ENCODE measurements at places on chromosomes 6 and 20. TPM values are rescaled to one million over a fixed set of nuclear protein-coding genes. Genes with fewer than 3 reads are reported as not detected.

DNA sequence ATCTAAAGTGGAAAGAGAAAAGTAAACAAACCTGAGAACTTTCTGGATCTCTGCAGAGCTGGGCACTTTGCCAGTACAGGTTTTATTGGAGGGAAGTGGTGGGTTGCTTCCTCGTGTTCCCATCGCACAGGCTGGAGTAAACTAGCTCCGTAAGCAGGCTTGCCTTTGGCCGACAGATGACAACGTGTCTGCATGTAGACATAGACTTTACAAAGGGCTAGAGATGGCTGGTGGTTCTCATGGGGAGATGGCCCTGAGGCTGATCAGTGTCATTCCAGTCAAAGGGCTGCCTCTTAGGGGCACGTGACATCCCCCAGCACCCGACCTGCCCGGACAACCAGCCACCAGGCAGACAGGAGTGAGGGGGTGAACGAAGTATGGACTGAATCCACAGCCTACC is 98.8 kb downstream of the YTHDF1 start:
- no peak overlapping the region for H3K27ac ChIP-seq
- no peaks in the 10 kb centered on the region for H3K27me3 ChIP-seq
- no peaks in the 10 kb centered on the region for H3K4me1 ChIP-seq
- no peak for DNase-seq
- H3K4me3 ChIP-seq = no peak overlapping the region

GRCh38 chr6:158388727-158389126 is 76.5 kb downstream of the TULP4 start:
- H3K4me3 ChIP-seq = no peak overlapping the region
- no peak overlapping the region for H3K27ac ChIP-seq
- no peak for DNase-seq
- H3K4me1 ChIP-seq = no peaks in the 10 kb centered on the region

DNA sequence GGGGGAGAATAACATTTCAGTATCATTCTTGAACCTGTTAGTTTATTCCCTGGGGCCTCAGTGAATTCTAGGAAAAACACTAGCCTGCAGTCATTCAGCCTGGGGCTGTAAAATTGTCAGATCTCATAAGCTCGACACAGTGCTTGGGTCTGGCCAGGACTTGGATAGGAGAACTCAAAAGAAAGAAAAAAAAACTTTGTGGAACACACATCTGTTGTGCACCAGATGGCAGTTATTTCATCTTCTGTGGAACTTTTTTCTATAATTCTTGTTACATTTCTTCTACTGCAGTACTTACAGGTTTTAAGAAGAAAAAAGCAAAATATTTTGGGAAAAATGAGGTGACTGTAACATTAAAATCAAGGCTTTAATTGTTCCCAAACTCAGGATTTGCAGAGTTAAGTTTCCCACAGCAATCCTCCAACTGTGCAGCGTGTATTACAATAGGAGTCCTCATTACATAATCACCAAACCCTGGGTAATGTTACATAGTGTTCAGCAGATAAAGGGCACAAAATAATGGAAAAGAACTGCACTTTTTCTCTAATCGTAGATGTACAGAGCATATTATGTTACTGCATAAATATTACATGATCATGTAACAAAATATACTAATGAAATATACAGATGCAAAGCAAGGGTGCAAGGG is 531.1 kb upstream of the CITED2 start:
- no peak overlapping the region for H3K4me3 ChIP-seq
- DNase-seq = no peak
- H3K27me3 ChIP-seq = no peaks in the 10 kb centered on the region
- H3K4me1 ChIP-seq = peaks cover 17% of the 10 kb centered on the region
- H3K36me3 ChIP-seq = no peaks in the 10 kb centered on the region

DNA sequence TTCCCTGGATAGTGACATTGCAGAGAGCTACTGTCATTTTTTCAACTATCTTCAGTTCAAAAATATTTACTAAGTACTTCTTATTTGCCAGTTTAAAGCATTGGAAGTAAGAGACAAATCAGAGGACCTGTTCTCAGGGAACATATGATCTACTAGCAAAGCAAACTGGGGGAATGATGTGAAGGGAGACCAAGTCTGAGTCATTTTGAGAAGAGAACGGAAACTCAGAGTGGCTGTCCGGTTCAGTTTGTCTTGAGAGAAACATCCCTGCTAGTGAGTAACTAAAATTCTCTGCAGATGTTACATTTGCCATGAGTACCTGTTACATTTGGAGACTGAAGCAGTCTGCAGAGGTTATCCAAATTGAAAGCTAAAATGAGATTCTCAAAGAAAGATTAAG is 118.3 kb downstream of the KCNQ5 start:
- no peaks in the 10 kb centered on the region for H3K27me3 ChIP-seq
- DNase-seq = no peak
- no peaks in the 10 kb centered on the region for H3K36me3 ChIP-seq
- no peak overlapping the region for H3K4me3 ChIP-seq
- no peaks in the 10 kb centered on the region for H3K4me1 ChIP-seq

DNA sequence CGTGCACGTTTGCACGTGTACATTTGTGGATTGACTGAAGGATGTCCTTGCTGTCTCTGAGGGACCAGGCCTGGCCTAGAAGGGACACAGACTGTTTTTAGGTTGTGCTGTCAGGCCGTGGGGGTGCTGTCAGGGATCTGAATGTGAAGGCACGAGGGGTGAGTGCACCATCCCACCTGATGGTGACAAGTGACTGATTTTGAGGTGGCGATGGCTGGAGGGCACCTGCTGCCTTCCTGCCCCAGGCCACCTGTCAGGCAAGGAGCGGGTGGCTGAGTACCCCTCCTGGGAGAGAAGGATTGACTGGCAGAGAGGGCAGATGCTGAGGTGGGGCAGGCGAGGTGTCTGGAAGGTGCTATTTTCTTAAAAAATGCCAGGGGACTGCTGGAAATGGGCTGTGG is 1.2 kb downstream of the RAB44 start:
- H3K4me3 ChIP-seq = no peak overlapping the region
- no peaks in the 10 kb centered on the region for H3K36me3 ChIP-seq
- no peak overlapping the region for H3K27ac ChIP-seq
- no peaks in the 10 kb centered on the region for H3K4me1 ChIP-seq
- no peak for DNase-seq

- H3K27me3 ChIP-seq = no peaks in the 10 kb centered on the region
- no peak overlapping the region for H3K27ac ChIP-seq
- no peak overlapping the region for H3K4me3 ChIP-seq
- no peaks in the 10 kb centered on the region for H3K4me1 ChIP-seq
- no peaks in the 10 kb centered on the region for H3K36me3 ChIP-seq
Measured at GRCh38 chr6:151916075-151916474, 108.6 kb downstream of the ESR1 start.

DNA sequence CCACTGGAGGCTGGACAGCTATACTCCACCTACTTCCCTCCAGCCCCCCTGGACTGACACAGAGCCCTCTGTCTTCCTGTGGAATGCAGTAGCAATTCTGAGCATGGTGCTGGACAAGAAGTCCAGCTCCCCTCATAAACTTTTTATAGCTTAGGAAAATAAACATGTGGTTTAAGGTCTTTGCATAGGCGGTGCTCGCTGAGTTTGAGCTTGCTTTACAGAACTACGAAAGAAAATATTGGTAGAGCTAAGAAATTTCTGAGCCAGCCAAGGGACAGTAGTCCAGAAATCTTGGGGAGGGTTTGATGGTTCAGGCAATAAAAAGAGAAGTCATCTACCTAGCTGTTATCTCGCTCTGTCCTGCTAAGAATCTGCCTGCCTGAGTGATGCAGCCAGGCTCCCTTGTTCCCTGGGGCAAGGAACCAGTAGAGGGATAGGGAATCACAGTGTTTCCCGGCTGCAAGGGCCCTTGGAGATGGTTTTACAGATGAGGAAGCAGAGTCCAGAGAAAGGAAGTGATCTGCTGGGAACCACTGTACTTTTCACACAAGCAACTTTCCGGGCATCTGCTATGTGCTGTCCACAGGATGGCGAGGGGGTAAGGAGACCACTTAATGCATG is 343.4 kb downstream of the CDC5L start:
- H3K27ac ChIP-seq = peak overlapping the region; percentile 19
- peaks cover 18% of the 10 kb centered on the region for H3K4me1 ChIP-seq
- H3K36me3 ChIP-seq = no peaks in the 10 kb centered on the region
- DNase-seq = peak; percentile 58
- no peak overlapping the region for H3K4me3 ChIP-seq

DNA sequence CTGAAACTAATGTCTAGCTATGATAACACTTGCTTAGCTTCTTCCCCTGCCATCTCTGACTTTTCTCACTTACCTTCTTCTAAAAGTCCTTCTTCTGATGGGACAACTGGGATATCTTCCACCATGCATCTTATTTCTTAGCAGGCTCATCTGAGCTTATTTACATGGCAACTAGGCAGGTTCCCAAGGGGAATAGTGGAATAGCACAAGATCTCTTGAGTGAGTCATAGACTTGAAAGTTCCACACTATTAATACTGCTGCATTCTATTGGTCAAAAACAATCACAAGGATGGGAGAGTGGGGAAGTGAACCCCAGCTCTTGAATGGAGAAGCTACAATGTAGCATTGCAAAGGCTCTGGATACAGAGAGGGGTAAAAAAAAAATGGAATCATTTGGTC is 142.1 kb downstream of the HAO1 start:
- no peaks in the 10 kb centered on the region for H3K36me3 ChIP-seq
- no peaks in the 10 kb centered on the region for H3K4me1 ChIP-seq
- no peak for DNase-seq
- no peaks in the 10 kb centered on the region for H3K27me3 ChIP-seq
- no peak overlapping the region for H3K4me3 ChIP-seq
- H3K27ac ChIP-seq = no peak overlapping the region

DNA sequence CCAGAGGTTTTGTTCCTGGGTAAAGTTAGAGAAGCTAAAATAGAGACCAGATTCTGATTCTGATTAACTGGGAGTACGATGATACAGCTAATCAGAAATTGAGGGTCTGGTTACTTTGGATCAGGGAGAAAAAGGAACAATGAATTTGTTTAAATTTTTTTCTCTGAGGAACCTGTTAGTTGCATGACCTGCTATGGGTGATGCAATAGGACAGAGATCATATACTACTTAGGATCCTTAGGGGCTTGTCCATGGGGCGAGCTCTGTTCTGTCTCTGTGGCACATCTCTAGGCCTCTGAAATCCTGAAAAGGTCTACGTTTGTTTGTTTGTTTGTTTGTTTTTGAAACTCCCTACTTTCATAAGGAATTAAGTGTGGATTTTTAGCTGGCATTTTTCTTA is 166.1 kb upstream of the LAMP5 start:
- no peak overlapping the region for H3K4me3 ChIP-seq
- no peaks in the 10 kb centered on the region for H3K27me3 ChIP-seq
- no peak overlapping the region for H3K27ac ChIP-seq
- no peaks in the 10 kb centered on the region for H3K36me3 ChIP-seq
- H3K4me1 ChIP-seq = peaks cover 13% of the 10 kb centered on the region
- DNase-seq = no peak

GRCh38 chr20:46624946-46625345 is 26.3 kb downstream of the SLC13A3 start:
- DNase-seq = no peak
- H3K4me3 ChIP-seq = no peak overlapping the region
- H3K27me3 ChIP-seq = no peaks in the 10 kb centered on the region
- no peaks in the 10 kb centered on the region for H3K36me3 ChIP-seq
- H3K4me1 ChIP-seq = no peaks in the 10 kb centered on the region

DNA sequence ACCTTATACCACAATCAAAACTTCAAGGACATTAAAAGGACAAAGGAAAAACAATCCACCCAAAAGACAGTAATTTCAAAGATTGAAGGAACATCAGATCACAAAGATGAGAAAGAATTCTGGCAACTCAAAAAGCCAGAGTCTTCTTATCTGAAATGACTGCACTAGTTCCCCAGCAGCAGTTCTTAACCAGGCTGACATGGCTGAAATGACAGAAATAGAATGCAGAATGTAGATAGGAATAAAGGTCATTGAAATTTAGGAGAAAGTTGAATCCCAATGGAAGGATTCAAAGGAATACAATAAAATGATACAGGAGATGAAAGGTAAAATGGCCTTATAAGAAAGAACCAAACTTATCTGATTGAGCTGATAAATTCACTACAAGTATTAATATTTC is 231.4 kb downstream of the CD109 start:
- H3K4me3 ChIP-seq = no peak overlapping the region
- no peaks in the 10 kb centered on the region for H3K36me3 ChIP-seq
- H3K4me1 ChIP-seq = no peaks in the 10 kb centered on the region
- H3K27ac ChIP-seq = no peak overlapping the region
- no peaks in the 10 kb centered on the region for H3K27me3 ChIP-seq
- no peak for DNase-seq

DNA sequence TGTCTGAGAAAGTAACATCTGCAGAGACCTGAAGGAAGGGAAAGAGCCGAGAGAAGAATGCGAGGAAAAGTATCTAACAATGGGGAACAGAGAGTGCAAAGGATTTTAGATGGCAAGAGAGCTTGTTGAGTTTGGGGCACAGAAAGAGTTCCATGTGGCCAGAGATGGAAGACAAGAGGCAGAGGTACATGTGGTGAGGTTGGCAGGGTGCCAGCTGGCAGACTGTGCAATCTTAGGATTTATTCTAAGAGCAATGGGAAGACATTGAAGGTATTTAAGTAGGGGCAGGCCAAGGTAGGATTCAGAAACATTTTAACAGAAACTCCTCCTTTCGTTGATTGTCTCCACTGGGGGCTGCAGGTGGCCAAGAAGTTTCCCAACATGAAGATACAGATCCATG is 20.4 kb upstream of the LBP start:
- no peaks in the 10 kb centered on the region for H3K36me3 ChIP-seq
- H3K27me3 ChIP-seq = no peaks in the 10 kb centered on the region
- no peak overlapping the region for H3K4me3 ChIP-seq
- DNase-seq = no peak
- H3K4me1 ChIP-seq = no peaks in the 10 kb centered on the region

The NKAIN2 gene
- 1.3 TPM for total RNA-seq

The DEFB132 gene
- total RNA-seq = not detected

The BPIFB1 gene
- total RNA-seq = 0.10 TPM

Data from hepatocyte (in vitro differentiated cells).